ENCODE measurements at places on chromosomes 6 and 20.

DNA sequence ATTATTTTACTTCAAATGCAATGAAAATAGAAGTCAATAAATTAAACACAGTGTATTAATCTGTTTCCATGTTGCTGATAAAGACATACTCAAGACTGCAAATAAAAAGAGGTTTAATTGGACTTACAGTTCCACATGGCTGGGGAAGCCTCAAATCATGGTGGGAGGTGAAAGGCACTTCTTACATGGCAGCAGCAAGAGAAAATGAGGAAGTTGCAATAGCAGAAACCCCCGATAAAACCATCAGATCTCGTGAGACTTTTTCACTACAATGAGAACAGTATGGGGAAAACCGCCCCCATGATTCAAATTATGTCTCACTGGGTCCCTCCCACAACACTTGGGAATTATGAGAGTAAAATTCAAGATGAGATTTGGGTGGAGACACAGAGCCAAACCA, 82.2 kb downstream of the GPR63 start:
- DNase-seq: no peak

DNA sequence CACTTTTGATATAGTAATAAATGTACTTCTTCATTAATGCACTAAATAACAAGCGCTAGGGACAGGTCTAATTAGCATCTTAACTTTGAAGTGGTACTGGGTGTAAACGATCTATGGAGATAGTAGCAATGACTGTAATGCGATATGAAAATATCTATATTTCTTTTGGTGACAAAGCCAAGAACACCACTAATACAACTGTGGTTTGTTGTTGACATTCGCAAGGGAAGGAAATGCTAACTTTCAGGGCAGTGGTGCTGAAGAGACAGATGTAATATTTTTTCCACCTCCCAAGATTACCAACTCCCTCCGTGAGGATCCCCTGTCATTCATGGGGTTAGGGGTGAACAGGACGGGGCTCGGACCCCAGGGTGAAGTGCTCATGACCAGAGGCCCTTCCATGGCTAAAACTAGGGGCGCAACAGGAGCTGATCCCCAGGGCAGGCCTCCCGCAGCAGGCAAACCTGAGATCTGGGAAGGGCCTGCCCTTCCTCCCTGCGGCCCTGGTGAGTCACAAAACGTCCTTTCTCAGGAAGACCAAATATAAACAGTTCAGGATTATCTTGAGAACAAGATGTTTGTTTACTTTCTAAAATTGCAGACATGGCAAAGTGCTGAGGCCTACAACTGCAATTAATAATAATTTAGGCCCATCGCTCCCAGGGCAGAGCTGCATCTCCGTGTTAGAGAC, 65.0 kb upstream of the TOX2 start:
- peak; percentile 64 for DNase-seq

DNA sequence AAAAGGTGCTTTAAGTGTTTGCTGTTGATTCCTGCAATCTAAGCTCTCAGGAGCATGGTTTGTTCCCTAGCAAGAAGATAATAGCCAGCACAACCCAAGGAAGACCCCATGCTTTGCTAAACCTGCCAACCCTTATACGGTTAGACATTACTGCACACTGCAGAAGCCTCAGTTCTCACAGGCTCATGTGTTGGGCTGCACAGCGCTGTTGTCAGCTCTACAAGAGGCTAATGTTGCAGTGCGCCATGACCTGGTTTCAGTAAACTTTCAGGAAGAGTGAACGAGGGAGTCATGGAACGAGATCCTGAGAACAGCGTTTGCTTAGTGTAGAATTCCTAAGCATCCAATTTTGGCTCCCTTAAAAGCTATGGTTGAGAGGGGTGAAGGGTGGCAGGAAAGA, 218.5 kb downstream of the ARHGAP18 start:
- no peak for DNase-seq

GRCh38 chr6:52498538-52499017, 78.3 kb downstream of the TRAM2 start:
- DNase-seq: no peak

- DNase-seq: no peak
Measured at GRCh38 chr20:14888134-14888533, 550.7 kb upstream of the FLRT3 start.

DNA sequence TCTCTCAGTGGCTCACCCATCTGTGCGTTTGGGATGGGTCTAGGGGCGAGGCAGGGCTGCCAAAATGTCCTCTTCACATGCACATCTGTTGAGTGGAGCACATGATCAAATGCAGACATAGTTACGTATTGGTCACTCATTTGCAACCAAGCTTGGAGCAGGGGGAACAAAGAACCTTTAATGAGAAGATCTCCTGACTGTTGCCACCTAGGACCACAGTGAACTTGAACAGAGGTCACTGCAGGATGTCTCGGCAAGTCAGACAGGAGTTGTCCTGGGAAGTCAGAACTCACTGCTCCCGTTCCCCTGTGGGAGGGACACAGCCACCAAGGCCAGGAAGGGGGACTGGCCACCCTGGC, 73.4 kb downstream of the SSR1 start:
- DNase-seq: no peak

DNA sequence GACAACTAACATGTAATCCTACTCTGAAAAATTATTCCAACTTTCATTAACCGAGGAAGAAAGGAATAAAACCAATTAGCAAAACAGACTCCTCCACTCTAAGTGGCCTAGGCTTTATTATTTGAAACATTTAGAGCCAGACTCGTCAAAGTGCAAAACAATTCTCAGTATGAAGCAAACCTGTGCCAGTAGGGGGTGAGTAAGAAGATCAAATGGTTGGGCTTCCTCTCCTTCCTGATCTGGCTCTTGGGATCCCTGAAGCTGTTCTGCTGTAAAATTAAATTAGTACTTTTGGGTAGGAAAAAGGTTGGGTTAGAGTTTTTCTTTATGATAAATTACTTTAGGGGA, 177.6 kb upstream of the MAN1A1 start:
- DNase-seq: no peak

DNA sequence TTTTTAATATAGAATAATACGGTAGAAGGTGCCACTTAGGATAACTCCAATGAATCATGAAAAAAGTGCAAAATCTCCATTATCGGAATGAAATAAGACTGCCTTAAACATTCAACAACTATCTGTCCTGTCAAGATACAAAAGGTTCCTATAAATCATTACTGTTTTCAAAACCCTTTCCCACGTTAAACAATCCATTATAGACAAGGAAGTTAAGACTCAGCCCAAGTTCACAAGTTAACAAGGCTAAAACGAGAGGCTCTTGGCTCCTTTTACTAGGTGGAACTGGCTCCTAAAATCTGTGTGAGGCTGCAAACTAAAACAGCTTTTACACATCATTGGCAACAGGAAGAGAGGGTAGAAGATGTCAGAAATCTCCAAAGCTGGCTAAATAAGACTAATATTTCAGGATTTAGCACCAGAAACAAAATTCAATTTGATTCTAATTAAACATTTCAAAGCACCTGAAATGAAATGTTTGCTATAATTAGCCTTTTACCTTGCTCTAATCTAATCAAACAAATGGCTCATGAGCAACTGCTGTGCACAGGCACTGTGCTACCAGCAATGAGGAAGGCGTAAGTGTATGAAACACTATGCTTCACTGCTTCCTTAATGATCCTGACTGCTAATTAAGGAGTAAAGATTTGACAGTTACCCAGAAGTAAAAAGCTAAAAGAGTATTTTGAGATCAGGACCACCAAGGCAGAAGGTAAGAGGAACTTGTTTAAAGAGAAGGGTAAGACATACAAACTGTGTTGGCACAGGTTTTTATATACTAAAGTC, 109.7 kb downstream of the DST start:
- DNase-seq: no peak

DNA sequence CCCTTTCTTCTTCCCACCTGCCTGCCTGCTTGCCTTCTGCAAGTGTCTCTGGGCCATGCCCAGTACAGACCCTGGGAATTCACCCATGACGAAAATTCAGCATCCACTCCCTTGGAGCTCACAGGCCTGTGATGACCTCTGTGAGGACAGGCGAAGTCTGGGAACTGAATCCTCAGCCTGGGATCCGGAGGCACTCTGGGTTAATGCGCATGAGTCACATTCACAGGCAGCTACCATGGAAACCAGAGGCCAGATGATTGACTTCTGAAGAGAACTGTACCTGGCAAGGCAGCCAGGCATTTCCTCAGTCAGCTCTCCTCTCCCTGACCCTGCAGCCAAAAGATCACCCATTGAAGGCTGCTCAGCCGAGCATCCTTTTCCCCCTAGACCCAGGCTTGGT, 41.0 kb downstream of the SLC9A8 start:
- DNase-seq: peak; percentile 68

- DNase-seq: no peak
Measured at GRCh38 chr6:87641065-87641692, 51.2 kb downstream of the ORC3 start.

DNA sequence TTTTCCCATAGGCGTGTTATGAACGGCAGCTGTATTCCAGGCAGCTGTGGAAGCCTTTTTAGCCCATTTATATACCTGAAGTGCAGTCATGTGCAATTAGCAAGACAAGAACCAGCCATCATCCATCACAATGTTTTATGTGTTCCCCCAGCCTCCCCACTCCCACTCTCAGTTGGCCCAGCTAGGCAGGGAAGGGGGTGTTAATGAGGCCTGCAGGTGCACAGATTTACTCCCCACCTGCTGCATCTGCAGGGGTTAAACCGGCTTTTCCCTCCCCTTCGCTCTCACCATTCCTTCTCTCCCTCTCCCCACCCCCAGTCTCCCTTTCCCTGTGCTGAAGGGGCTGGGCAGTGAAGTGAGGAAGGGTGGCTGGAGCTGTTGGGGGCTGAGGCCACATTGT, 149.8 kb upstream of the AKAP12 start:
- DNase-seq: no peak

GRCh38 chr20:34435589-34435988, 72.5 kb downstream of the ITCH start:
- DNase-seq: no peak

DNA sequence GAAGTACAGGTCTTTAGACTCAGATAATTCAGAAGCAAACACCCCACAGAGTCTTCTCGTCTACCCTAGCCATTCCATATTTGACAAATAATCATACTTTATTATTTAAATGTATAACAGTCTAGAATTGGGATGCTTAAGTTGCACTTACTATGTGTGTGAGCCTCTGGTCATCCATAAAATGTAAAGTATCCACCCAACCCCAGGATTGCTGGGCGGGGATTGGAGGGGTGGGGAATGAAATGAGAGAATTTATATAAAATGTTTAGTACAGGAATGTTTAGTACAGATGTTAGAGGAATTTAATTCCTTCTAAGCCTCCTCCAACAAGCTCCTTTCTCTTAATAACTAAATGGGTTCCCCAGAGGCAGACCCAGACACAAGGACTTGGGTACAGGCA, 16.9 kb downstream of the BNIP5 start:
- no peak for DNase-seq

GRCh38 chr6:134934793-134935485, 15.0 kb downstream of the ALDH8A1 start:
- peak; percentile 38 for DNase-seq

DNA sequence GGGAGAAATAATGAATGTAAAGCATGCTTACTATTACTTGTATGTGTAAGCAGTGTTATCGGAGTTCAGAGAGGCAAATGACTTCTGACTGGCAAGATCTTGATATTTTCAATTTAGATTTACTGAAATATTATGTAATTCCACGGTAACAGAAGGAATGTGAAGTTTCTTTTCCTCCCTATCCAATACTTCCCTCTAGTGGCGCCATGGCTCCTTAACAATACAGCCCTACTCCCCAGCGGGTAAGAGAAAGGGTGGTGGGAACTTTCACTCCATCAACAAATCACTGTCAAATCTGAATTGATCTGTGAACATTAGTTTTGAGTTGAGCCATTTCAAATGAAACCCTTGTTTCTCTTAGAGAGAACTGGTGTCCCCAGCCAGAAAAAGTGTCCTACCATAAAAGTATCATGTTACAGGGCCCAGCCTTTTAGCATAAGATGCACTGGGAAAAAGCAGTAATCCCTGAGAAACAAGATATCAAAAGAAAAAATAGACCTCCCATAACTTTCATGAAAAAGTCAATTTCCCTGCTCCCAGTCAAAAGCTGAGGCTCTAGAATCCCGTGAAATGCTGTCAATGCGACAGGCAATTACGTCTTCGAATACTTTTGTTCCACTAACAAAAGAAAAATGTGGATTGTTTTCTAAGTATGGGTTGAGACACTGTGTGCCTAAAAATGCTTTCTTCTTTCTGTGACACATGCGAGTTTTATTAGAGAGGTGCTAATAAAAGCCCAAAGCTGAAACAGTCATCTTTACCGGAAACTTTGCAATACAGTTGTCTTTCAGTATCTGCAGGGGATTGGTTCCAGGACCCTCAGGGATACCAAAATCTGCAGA, 12.9 kb downstream of the COX7A2 start:
- peak; percentile 69 for DNase-seq

All from EL (cell line).